ENCODE measurements at places on chromosomes 6 and 20.

- no peak for DNase-seq
Observed at GRCh38 chr6:117783279-117783678, 108.0 kb downstream of the NUS1 start.

- no peak for DNase-seq
Observed at GRCh38 chr6:119348748-119349360, 707 bp downstream of the MAN1A1 start.

DNA sequence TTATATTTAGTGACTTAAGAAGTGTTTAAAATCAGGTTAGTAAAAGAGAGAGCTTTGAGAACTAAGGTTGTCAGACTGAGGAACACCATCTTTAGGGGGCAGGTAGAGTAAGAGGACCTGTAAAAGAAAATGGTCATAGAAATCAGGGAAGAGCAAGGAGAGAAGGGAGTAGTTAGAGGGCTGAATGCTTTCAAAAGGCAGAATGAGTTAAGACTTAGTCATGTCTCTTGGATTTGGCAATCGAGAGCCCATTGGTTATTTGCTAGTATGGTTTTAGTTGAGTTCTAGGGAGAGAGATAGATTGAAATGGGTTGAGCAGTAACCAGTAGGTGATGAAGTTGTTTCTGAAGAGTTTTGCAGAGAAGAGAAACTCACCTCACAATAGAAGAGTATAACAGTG, 51.1 kb downstream of the RALGAPB start:
- no peak for DNase-seq

DNA sequence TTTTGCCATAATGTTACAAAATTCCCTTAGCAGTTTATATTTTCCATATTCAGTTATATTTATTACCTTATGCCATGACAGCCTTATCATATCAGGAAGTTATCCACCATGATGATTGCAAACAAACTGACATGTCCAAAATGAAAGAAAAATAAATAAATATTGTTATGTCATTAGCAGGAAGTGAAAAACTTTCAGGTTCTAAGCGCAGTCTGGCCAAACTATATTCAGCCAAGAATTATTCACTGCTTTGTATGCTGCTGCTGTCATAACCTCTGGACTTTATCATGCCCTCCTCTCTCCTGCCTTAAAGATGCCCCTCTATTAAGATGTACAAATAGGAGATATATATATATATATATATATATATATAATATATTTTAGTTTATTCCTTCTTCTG, 27.7 kb upstream of the DEFB112 start:
- DNase-seq, result no peak

DNA sequence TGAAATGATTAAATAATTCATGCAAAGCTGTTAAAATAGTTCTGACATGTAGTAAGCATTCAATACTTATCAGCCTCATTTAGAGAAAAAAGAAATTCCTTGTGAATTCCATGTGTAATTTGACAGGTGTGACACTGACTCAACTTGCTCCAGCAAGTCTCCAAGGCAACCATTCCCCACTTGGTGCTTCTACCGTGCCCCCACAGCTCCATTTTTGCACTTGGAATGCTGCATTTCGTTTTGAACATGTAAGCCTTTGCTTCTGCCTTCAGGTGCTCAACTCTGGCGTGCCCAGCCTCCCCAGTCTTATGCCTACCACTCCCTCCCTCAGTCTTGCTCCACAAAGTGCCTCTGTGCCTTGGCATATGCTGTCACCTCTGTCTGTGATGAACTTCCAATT, 760.6 kb upstream of the CHD6 start:
- no peak for DNase-seq

- no peak for DNase-seq
Observed at GRCh38 chr20:57535297-57535696, 10.4 kb upstream of the CTCFL start.

- DNase-seq, result no peak
Observed at GRCh38 chr6:1581120-1581991, 28.4 kb upstream of the FOXC1 start.

DNA sequence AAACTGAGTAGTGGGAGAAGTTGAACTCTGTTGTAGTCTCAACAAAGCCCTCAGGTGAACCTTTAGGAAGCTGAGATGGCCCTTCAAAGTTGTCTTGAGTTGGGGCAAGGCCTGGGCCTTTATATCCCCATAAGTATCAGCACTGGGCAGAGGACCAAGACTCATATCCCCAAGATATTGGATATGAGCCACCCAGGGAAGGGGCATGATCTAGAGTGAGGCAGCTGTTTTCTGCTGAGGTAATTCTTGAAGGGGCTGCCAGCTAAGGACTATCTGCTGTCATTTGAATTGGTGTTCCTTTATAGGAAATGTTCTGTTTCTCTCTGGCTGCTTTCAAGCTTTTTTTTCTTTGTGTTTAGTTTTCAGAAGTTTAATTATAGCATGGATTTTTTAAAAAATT, 140.7 kb upstream of the FLRT3 start:
- no peak for DNase-seq

DNA sequence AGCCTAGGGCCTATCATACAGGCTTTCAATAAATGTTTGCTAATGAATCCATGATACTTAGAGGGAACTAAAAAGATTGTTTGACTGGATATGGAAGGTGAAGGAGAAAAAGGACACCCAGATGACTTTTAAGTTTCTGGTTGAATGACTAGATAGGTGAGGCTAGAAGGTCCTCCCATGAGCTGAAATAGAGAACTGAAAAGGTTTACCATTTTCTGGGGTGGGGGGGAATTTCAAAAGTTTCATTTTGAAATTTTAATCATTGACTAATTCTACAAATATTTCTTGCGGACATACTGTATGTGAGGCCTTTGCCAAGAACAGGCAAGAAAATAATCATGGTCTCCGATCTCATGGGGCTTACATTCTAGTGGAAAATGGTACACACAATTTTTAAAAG, 17.9 kb upstream of the ZBTB2 start:
- DNase-seq, result no peak

- no peak for DNase-seq
Observed at GRCh38 chr20:42754706-42755105, 435.0 kb downstream of the PTPRT start.

- no peak for DNase-seq
Observed at GRCh38 chr6:106517706-106518105, 111.6 kb downstream of the RTN4IP1 start.

DNA sequence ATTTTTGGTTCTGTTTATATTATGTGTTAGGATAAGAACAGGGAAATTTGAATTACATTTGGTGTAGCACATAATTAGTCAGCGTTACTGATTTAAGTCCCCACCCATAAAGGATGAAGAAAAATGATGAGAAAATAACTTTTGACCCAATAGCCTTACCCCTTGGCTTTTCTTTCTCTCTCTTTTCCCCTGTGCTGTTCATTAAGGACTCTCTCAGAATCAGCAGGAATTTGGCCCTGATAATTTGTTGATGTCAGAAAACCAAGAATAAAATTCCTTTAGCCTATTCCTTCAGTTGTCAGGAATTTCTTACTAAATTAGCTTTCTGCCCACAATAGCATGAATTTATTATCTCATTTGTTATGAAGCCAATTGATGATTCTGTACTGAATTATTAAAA, 18.5 kb downstream of the PLCB1 start:
- no peak for DNase-seq

- no peak for DNase-seq
Observed at GRCh38 chr20:29742699-29743100, 1514.8 kb upstream of the DEFB115 start.

DNA sequence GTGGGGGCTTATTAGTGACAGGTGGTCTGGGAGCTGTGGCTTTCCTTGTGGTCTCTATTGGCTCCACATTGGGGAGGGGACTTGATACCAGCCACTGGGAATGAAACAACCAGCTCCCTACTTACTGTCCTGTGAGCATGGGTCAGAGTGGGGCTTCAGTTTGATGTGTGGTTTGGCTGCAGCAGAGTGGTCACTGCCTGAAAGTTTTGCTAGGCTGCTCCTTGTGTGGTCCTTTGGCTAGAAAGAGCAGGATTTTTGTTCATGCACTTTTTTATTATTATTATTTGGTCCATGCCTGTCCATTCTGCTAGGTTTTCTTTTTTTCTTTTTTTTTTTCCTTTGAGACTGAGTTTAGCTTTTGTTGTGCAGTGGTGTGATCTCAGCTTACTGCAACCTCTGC, 7.5 kb upstream of the TMEM14B start:
- DNase-seq, result no peak

DNA sequence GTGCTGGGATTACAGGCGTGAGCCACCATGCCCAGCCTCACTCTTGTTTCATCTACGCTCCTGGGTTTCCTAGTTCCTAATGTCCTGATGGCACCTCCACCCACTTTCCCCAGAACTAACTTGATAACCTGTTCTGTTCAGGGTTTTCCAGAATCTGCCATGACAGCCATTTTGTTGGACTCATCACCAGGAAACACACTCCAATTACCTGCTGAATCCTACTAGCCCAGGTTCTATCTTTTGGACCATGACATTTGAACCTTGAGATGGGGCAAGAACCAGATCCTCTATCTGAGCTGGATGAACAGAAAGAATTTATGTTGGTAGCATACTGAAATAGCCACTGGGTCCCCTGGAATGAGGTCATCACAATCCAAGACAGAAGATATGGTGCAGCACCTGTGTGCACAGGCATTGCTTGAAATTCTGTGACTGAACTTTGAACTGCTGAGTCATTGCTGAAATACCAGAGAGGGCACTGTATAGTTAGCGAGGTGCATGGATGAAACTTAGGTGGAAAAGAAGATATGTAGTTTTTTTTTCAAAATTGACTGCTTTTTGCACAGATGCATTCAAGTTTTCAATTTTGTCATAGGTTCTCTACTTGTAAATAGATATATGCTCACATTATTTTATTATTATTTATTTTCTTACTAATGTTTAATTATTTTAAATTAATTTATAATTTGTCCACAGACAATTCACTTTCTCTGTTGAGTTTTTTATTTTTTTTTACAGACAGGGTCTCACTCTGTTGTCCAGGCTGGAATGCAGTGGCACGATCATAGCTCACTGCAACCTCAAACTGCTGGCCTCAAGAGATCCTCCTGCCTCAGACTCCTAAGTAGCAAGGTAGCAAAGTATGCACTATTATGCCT, 42.8 kb upstream of the TASP1 start:
- DNase-seq, result no peak
